ENCODE measurements at places on chromosomes 13 and 19.

DNA sequence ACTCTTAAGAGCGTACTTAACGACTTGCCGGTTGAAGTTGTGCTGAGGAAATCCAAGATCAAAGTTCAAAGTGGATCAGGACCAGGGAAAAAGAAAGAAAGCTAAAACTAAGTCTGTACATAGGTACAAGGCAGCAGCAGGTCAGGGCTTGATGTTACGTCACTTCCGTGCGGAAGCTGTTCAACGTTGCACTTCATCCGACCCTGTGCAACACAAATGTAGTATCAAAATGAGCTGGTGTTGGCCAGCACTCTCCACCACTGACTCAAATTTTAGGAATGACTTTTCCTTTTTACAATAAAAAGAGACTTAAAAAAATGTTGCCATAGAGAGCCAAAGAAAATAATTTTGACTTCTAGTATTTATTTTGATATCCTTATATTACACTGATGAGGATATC lies 1315.4 kb downstream of the EFNB2 start:
- no peak for DNase-seq

- DNase-seq = no peak
Measured at GRCh38 chr13:70571221-70571620, 463.0 kb upstream of the KLHL1 start.

DNA sequence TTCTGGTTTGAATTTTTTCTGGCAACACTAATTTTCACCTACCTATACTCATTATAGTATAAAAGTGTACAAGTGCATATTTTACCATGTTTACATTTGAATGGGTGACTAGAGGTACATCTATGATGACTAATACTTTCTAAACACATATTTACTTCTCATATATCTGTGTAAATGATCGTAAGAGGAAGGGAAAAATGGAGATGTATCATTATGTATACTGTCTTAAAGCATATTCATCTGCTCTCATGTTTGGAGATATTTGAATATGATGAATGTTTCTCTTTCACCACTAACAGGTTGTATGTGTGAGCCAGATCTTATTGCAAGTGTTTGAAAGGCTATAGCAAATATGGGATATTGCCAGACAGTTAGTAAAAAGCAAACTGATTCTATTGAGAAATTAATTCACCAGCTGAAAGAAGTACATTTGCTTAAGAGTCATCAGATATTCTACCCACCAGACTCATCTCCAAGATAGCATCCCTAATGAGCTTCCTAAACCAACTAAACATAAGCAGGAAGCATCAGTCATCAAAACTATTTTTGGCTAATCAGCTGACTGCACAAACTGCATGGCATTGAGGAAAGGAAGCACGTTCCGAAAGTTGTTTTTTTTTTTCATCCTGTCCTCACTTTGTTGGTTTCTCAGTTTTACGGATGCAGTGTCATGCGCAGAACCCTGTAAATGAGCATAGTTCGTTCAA lies 738.2 kb downstream of the GPC5 start:
- DNase-seq = no peak

- no peak for DNase-seq
Measured at GRCh38 chr13:75514080-75514995, 23.3 kb downstream of the COMMD6 start.

GRCh38 chr13:103965506-103966243 lies 899.5 kb upstream of the SLC10A2 start:
- DNase-seq = no peak

- DNase-seq = no peak
Measured at GRCh38 chr19:16670291-16670690, 9.4 kb downstream of the TMEM38A start.

DNA sequence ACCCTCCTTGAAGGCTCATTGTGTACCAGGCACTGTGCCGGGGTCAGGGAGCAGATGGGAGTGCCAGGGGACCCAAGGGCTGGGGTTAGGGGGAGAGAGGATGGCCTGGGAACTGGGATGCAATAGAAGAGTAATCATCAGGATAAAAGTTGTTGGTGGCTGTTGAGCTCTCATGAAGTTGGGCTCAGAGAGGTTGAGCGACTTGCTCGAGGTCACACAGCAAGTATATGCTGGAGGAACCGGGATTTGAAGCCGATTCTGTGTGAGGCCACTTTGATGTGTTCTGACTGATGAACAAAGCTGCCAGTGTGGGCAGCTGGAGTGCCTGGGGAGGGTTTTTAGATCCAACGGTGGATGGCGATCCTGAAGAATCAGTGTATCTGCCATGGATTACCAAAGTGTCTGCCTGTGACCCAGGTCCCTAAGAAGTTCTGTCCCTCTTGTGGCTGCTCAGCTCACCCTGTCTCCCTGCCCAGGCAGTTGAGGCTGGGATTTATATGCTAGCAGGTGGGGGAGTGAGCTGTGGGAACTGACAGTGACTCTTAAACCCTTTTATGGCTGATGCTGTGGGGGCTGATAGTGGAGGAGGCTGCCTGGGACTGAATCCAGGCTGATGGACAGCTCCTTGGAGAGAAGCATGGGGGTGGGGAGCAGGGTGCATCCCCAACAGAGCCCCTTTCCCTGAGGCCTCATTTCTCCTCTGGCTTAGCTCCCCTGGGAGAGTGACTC lies 8.3 kb downstream of the ARHGEF18 start:
- DNase-seq = no peak

All from fibroblast of skin of left biceps (primary cell).